ENCODE measurements at places on chromosomes 2 and 18.

GRCh38 chr18:63951302-63951705, 2.2 kb downstream of the HMSD start:
- DNase-seq = no peak

DNA sequence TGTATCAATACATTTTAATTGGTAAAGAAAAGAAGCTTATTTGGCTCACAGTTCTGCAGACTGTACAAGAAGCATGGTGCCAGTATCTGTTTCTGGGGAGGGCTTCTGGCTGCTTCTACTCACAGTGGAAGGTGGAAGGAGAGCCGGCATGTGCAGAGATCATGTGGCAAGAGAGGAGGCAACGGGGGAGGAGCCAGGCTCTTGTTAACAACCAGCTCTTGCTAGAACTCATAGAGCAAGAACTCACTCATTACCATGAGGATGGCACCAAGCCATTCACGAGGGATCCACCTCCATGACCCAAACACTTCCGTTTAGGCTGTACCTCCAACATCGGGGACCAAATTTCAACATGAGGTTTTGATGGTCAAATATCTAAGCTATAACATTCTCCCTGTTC, 7.5 kb downstream of the PARD6G start:
- no peak for DNase-seq

GRCh38 chr2:232781765-232782164, 5.4 kb upstream of the KCNJ13 start:
- peak; percentile 67 for DNase-seq

- DNase-seq = no peak
Observed at GRCh38 chr2:241226723-241227572, 38.5 kb downstream of the ANO7 start.

DNA sequence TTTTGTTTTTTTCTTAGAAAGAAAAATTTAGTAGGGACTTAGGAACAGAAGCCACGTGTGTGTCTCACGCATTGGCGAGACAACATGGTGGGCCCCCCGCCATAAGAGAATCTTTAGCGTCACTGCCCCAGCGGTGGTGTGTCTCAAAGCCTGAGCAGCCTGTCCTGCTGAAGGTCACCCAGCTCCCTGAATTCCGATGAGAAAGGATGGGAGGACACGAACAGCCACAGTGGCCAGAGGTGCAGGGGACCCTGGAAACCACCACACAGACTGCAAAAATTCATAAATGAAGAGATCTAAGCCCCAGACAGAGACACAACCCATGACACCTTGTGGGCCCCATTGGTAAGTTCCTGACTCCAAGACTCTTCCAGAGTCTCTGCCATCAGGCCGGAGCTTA, 266.1 kb upstream of the RAB6C start:
- no peak for DNase-seq

Measured in suppressor macrophage treated with lipopolysaccharide for 4 hours (primary cell).